ENCODE measurements at places on chromosomes 13 and 19.

DNA sequence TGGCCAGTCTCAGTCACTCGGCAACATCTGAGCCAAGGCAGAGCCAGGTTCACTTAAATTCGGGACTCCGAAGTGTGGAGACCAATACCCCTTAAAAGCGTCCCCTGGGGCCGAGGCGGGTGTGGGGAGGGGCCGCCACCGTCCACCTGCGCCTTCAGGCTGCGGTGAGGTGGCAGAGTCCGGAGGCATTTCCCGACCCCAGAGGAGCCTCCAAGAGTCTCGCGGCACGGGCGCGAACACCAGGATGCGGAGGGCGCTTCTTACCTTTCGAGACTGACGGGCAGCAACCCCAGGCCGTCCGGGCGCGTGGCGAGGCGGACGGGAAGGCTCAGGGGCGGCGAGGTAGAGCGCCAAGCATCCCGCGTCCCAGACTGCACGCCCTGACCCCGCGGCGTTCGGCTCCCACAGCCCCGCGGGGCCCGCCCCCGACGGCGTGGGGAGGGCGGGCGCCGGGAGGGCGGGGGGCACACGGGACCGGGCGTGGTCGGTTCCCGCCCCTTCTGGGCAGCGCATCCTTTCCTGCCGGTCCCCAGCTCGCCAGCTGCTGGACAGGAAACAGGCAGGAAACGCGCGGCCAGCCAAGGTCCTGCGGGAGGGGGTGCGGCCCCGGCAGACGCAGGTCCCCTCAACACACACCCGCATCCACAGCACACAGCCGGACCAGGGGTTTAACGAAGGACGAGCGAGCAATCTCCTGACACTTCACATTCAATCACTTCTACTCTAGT, at the start of gene THSD1:
TSS of gene THSD1 (minus strand) at position 406 of the 728 bp plus-strand sequence. CDS start 3,572 bp downstream, outside the sequence.
- no peaks in the 10 kb centered on the region for H3K36me3 ChIP-seq
- H3K4me1 ChIP-seq = peaks cover 21% of the 10 kb centered on the region
- H3K27me3 ChIP-seq = peaks cover 11% of the 10 kb centered on the region

GRCh38 chr13:111472559-111473460, 152.4 kb downstream of the TEX29 start:
- no peak for DNase-seq
- no peaks in the 10 kb centered on the region for H3K4me1 ChIP-seq
- H3K4me3 ChIP-seq = no peak overlapping the region
- no peaks in the 10 kb centered on the region for H3K27me3 ChIP-seq
- H3K36me3 ChIP-seq = no peaks in the 10 kb centered on the region

DNA sequence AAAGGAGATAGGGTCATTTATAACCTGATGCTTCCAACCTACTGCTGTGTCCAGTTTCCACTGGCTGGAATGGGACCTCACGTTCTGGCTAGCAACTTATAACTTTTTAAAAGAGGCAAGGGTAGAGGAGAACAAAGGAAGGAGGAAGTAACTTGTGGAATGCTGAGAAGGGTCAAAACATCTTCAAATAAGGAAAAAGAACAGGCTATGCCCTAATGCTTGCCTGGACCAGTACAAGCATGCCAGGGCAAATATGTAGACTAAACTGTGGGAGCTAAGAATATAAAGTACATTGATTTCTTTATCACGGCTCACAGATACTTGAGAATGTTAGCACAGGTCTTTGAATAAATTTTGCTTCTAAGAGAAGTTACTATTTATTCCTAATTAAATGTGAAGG, 1.5 kb upstream of the ZNF561 start:
- no peaks in the 10 kb centered on the region for H3K27me3 ChIP-seq
- peaks cover 22% of the 10 kb centered on the region for H3K4me1 ChIP-seq
- H3K36me3 ChIP-seq = peaks cover 15% of the 10 kb centered on the region
- no peak overlapping the region for H3K27ac ChIP-seq
- DNase-seq = no peak

- no peaks in the 10 kb centered on the region for H3K36me3 ChIP-seq
- no peaks in the 10 kb centered on the region for H3K4me1 ChIP-seq
- DNase-seq = no peak
- no peak overlapping the region for H3K27ac ChIP-seq
Observed at GRCh38 chr13:91459485-91459884, 61.1 kb downstream of the GPC5 start.

- no peaks in the 10 kb centered on the region for H3K36me3 ChIP-seq
- H3K27me3 ChIP-seq = peaks cover 36% of the 10 kb centered on the region
- DNase-seq = no peak
- no peak overlapping the region for H3K4me3 ChIP-seq
Observed at GRCh38 chr19:47026889-47027288, 7.3 kb downstream of the NPAS1 start.

DNA sequence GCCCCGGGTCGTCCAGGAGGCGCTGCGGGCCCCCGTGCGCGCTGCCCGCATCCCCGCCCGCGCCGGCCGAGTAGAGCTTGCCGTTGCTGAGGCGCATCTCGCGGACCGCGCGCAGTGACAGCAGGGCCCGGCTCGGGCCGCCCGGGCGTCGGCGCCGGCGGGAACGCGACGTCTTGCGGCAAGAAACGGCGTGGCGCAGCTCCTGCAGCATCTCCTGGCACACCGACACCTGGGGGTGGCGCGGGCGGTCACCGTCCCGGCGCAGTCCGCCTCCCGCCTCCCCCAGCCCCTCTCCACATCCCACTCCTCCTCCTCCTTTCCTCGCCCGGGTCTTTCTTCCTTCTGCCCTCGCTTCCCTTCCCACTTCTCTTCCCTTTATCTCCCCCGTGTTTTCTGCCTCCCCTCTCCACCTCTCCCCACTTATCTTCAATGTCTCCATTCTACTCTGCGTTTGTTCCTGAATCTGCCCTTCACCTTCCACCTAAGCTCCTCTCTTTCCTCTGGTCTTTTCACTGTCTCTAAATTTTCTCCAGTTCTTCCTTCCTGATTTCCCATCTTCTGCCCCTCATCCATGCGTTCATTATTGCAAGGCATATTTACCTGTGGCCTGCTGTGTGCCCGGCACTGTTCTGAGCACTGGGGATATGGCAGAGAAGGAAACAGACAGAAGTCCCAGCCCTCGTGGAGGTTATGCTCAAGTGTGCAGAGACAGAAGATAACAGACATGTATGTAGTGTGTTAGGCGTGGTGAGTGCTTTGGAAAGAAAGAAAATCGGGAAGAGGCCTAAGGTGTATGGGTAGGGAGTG, 5.2 kb upstream of the ATP1A3 start:
- DNase-seq = no peak
- H3K36me3 ChIP-seq = no peaks in the 10 kb centered on the region
- no peak overlapping the region for H3K27ac ChIP-seq
- H3K4me1 ChIP-seq = peaks cover 16% of the 10 kb centered on the region
- H3K27me3 ChIP-seq = peaks cover 50% of the 10 kb centered on the region

GRCh38 chr19:54248016-54248601, 5.5 kb upstream of the LILRA6 start:
- H3K27ac ChIP-seq = no peak overlapping the region
- H3K4me1 ChIP-seq = no peaks in the 10 kb centered on the region
- DNase-seq = no peak
- no peaks in the 10 kb centered on the region for H3K27me3 ChIP-seq
- no peaks in the 10 kb centered on the region for H3K36me3 ChIP-seq

GRCh38 chr13:82947191-82947621, 935.1 kb downstream of the SLITRK1 start:
- H3K36me3 ChIP-seq = no peaks in the 10 kb centered on the region
- H3K4me3 ChIP-seq = no peak overlapping the region
- H3K27me3 ChIP-seq = no peaks in the 10 kb centered on the region
- no peak for DNase-seq
- no peaks in the 10 kb centered on the region for H3K4me1 ChIP-seq

GRCh38 chr19:15402411-15403150, 16.2 kb downstream of the AKAP8L start:
- no peaks in the 10 kb centered on the region for H3K4me1 ChIP-seq
- peaks cover 29% of the 10 kb centered on the region for H3K36me3 ChIP-seq
- H3K27me3 ChIP-seq = no peaks in the 10 kb centered on the region

- no peak for DNase-seq
- no peak overlapping the region for H3K4me3 ChIP-seq
- no peaks in the 10 kb centered on the region for H3K36me3 ChIP-seq
Observed at GRCh38 chr19:1551068-1552040, 16.8 kb downstream of the MEX3D start.

DNA sequence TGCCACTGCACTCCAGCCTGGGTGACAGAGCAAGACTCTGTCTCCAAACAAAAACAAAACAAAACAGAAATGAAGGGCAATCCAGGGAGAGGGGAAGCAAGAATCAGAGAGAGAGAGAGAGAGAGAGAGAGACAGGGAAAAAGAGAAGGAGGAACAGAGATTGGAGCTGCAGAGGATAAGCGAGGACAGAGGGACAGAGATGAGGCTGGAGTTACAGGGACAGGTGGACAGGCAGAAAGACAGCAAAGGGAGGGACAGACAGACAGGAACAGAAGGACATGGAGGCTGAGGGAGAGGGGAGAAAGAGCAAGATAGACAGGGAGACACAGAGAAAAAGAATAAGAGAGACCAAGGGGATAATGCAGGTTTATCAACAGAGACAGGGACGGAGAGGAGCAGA, 1.3 kb upstream of the CRX start:
- no peak overlapping the region for H3K4me3 ChIP-seq
- no peaks in the 10 kb centered on the region for H3K36me3 ChIP-seq
- H3K27ac ChIP-seq = no peak overlapping the region
- no peaks in the 10 kb centered on the region for H3K4me1 ChIP-seq

DNA sequence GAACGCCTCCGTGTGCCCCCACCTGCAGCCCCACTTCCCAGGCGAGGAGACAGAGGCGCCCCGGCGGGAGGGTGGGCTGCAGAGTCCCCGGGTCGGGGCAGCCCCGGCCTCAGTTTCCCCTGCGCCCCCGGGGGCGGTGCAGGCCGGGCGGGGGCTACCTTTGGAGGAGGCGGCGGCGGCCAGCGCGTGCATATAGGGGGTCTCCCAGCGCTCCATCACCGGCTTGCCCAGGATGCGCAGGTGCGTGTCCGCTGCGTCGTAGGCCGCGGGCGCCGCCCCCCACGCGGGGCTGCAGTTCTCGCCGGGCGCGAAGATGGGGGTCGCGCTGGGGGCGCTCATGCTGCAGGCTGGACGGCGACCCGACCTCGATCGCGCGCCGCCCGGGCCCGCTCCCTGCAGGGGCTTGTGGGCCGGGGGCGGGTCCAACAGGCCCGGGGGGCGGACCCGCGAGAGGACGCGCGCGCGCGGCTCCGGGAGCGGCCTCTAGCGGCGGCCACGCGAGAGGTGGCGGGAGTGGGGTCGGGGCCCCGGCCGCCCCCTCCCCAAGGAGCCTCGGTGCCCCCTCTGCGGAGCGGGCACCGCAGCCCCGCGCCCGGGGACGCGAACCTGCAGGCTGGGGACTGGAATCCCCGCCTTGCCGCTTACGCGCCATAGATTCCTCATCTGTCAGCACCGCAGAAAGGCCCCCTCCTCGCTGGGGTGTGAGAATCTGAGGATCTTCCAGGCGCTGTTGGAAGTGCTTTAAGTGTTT, at the start of gene GAMT:
TSS of gene GAMT (minus strand) at position 405 of the 751 bp plus-strand sequence. CDS start at position 339, 66 bp downstream.
- peak within 1 kb of the TSS; percentile 31 for H3K27ac ChIP-seq
- peak; percentile 60 for DNase-seq
- no peaks in the 10 kb centered on the region for H3K27me3 ChIP-seq
- H3K4me3 ChIP-seq = peak within 1 kb of the TSS; percentile 49
- peaks cover 24% of the 10 kb centered on the region for H3K4me1 ChIP-seq

- H3K27ac ChIP-seq = no peak overlapping the region
- no peaks in the 10 kb centered on the region for H3K4me1 ChIP-seq
- no peaks in the 10 kb centered on the region for H3K36me3 ChIP-seq
- H3K27me3 ChIP-seq = no peaks in the 10 kb centered on the region
Observed at GRCh38 chr13:76472916-76473315, 413.3 kb downstream of the KCTD12 start.

DNA sequence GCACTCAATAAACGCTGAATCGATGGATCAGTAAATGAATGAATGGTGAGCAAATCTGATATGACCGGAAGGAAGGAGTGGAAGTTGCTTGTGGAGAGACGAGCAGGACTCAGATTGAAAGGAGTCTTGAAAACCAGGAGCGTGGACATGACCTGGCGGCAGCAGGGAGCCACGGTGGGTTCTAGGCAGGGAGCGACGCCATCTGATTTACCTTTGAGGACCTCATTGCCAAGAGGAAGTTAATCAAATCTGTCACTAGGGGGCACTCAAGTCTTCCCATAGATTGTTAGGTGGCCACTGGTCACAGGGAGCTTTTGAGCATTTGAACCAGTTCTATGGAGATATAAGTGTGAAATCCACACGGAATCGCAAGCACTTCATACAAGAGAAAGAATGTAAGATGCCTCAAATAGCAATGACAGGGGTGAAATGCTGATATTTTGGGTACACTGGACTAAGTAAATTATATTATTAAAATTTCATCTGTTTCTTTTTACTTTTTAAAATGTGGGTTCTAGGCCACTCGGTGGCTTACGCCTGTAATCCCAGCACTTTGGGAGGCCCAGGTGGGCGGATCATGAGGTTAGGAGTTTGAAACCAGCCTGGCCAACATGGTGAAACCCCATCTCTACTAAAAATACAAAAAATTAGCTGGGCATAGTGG, 9.2 kb upstream of the FBN3 start:
- H3K27ac ChIP-seq = no peak overlapping the region
- no peaks in the 10 kb centered on the region for H3K36me3 ChIP-seq
- no peaks in the 10 kb centered on the region for H3K4me1 ChIP-seq
- DNase-seq = no peak
- no peaks in the 10 kb centered on the region for H3K27me3 ChIP-seq

- H3K27ac ChIP-seq = no peak overlapping the region
- H3K4me1 ChIP-seq = no peaks in the 10 kb centered on the region
- no peak for DNase-seq
- no peaks in the 10 kb centered on the region for H3K27me3 ChIP-seq
Observed at GRCh38 chr13:89748716-89749115, 1598.8 kb upstream of the MIR17HG start.

- no peaks in the 10 kb centered on the region for H3K27me3 ChIP-seq
- no peak overlapping the region for H3K27ac ChIP-seq
- no peak overlapping the region for H3K4me3 ChIP-seq
- no peaks in the 10 kb centered on the region for H3K36me3 ChIP-seq
- no peaks in the 10 kb centered on the region for H3K4me1 ChIP-seq
Observed at GRCh38 chr13:57784633-57785032, 153.1 kb downstream of the PCDH17 start.

GRCh38 chr19:1567116-1567847, 843 bp downstream of the MEX3D start:
- no peaks in the 10 kb centered on the region for H3K27me3 ChIP-seq
- no peak overlapping the region for H3K27ac ChIP-seq
- no peak overlapping the region for H3K4me3 ChIP-seq
- peaks cover 4% of the 10 kb centered on the region for H3K4me1 ChIP-seq
- DNase-seq = no peak

DNA sequence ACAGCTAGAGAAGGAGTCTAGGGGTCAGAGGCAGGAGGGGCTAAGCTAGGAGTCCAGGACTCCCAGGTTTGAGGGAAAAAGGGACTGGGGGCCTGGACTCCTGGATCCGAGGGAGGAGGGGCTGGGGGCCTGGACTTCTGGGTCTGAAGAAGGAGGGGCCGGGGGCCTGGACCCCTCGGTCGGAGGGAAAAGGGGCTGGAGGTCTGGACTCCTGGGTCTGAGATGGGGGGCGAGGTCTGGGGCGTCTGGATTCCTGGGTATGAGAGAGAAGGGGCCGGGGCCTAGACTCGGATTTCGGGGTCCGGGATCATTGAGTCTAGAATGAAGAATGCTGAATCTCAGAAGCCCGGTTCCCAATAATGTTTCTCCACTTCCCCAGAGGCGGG, 18.5 kb downstream of the BRSK1 start:
- peak overlapping the region; percentile 35 for H3K27ac ChIP-seq
- no peaks in the 10 kb centered on the region for H3K36me3 ChIP-seq
- no peaks in the 10 kb centered on the region for H3K27me3 ChIP-seq
- H3K4me3 ChIP-seq = peak overlapping the region; percentile 60
- no peak for DNase-seq
